SW480 (cell line): ENCODE measurements at places on chromosomes 4 and X.

- DNase-seq, result no peak
Observed at GRCh38 chrX:104502460-104502859, 63.5 kb upstream of the IL1RAPL2 start.

GRCh38 chr4:80229128-80229527 lies 31.8 kb downstream of the PRDM8 start:
- DNase-seq, result no peak

DNA sequence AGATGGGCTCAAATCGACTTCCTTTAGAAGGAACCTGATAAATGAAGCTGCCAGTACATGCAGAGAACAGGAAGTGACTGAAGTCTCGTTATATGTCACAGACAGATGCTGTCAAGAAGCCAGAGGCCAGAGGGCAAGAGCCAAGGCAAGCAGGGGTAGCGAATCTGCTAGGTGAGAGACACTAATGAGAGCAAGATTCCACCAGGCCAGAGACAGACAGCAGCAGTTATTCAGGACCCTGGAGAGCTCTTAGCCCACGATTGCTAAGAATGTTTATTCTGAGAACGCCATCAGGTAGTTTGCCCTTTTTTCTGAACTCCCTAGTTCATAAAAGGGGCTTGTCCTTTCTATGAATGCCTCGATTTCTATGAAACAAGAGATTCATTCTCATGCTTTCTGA lies 73.7 kb downstream of the BEND2 start:
- peak; percentile 6 for DNase-seq

DNA sequence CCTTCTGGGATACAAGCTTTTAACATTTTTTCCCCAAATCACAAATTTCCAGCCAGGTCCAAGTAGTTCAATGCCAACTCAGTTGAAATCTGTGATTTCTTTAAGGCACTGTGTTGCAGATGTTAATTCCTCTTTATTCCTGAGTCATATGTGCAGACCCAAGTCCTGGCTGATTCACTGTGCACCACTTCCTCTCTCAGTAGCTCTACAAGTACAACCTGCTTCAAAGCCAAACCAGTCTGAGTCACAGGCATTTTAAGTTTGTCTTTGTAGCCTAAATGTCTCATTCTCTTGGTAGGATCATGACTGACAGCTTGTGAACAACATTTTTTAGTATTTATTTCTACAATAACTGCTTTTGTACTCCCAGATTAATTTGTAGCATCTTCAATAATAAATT lies 165.6 kb upstream of the S100G start:
- peak; percentile 54 for DNase-seq

DNA sequence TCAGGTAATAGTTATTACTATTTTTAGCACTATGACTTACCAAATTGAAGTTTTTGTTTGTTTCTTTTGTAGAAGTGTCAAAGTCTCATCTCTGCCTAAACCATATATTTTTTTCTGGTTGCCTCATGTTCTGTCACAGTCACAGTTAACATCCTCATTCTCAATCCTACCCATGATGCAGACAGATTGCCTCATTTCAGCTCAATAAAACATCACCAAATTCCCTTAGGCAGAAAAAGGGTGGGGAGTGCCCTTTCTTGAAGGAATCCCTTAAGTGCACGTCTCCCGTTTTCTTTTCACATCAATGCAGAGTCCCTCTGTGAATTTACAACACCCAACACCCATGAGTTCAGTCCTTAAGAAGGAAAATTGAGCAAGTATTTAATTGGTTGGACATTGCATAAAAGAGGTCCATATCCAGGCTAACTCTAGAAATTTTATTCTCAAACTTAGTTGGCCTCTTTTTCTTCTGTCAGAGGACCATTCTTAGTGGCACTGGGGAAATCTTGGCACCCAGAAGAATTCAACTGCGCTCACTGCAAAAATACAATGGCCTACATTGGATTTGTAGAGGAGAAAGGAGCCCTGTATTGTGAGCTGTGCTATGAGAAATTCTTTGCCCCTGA lies 103.7 kb upstream of the BMPR1B start:
- DNase-seq, result no peak

DNA sequence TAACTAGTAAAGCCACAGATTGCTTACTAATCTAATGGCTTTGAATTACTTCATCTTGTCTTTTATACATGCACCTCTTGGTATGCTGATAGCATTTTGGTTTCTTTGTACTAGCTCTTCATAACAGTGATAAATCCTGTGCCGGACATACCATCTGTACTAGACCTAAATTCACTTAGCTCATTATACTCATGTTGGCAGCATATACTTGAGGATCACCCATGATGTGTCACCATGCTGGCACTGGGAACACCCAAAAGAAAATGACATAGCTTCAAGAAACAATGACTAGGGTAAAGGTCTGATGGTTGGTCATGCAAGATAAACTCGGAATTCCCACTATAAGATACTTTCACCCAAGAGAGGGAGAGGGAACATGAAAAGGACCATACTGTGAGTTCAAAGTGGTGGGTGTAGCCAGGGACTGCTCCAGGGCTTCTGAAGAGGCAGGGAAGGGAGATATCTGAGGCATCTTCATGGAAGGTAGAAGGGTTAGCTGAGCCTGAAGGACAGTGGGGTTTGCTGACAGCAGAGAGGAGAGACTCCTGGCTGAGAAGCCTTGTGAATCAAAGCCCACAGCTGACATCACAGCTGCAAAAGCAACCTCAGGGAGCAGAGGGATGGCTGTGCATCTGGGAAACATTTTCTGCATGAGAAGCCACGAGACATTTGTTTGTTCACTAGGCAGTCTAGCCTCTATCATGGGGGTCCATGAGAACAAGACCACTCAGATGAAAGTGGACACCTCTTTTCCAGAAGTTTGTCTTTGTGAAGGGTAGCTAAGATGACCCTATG lies 314.2 kb downstream of the RAB28 start:
- DNase-seq, result no peak

- DNase-seq, result no peak
Observed at GRCh38 chrX:13659063-13659462, 6.1 kb downstream of the TCEANC start.

DNA sequence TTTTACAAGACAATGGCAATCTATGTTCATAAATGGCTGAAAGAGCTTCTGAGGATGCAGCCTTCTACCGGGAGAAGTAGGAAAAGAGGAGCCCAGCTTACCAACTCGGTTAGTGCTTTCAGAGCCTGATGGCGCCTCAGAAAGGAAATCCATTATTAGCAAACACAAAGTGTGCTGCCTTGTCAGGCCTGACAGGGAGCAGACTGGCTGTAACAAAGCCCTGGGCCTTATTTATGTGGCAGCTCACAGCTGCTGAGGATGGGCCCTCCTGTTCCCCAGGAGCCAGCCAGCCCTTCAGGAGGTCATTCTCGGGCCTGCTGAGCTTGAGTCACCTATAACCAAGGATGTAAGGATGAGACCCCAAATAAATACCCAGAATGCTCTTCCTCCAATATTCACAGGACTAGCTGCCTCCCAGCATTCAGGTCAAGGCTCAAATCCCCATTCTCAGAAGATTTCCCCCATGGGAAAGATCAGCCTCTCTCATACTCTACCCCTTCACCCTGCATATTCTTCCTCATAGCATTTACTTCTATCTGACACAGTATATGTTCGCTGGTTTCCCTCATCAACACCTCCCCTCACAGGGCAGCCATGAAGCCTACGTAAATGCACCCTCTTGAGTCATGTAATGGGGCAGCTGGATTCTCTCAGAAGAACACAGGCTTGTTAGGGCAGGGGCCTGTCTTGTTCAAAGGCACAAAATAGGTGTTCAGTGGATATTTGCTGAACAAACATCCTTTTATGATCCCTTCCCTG lies 227.0 kb upstream of the RASGEF1B start:
- DNase-seq, result no peak

DNA sequence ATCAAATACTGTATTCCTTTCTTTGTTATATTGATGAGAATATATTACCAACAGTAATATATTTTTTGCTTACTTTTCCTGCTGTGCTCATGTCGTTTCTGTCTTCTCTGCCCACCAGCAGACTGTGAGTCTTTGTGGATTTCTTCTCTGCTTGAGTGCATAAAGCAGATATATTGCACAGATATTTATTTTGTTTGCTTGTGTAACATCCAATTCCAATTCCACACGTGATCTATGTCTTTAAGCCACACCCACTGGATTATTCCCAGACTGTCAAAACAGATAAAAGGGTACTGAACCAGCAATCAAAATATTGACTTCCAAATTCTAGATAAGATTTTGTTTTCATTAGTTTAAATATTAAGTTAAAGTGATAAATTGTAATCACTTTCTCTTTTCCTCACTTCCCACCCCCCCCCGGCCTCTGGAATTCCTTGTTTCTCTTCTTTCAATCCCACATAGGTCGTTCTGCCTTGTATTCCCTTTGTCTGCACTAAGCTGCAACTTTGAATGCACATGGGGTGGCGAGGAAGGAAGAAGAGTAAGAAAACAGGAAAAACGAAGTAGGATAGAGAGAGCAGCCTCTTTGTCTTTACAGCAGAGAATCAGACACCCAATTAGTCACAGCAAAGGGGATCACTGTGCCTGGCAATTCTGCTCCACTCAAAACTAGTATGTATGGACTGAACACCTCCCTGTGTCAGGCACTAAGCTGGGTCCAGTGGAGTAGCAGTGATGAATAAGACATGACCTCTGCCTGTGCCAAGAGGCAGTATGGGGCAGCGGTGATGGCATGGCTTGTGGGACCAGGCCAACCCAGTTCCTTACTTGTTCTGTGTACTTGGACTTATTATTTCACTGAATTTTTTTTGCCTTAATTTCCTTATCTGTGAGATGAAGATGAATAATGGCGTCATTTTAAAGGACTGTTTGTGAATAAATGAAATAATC lies at the start of gene ADH1B:
TSS of gene ADH1B (minus strand) at position 161 of the 951 bp plus-strand sequence. CDS start at position 91, 70 bp downstream.
- DNase-seq, result no peak

GRCh38 chr4:15336410-15337167 lies 91.2 kb upstream of the C1QTNF7 start:
- DNase-seq, result peak; percentile 7

DNA sequence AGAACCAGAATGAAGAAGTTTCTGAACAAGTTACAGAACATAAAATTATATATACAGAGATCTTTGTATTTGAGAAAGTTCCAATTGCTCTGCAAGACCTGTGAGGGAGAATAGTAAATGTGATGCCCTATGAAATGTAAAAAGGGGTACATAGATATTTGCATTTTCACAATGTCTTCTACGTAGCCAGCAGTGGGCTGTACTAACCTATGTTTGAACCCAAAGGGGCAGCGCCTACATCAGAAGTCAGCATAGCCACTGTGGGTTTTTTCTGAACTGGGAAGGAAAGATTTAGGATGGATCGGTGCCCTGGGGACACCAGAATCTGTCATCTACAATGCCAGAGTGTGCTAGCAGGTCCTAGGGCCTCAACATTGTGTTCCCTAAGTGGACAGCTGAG lies 69.5 kb upstream of the CT45A1 start:
- no peak for DNase-seq

GRCh38 chr4:182826391-182826790 lies 90.8 kb downstream of the DCTD start:
- DNase-seq, result no peak

DNA sequence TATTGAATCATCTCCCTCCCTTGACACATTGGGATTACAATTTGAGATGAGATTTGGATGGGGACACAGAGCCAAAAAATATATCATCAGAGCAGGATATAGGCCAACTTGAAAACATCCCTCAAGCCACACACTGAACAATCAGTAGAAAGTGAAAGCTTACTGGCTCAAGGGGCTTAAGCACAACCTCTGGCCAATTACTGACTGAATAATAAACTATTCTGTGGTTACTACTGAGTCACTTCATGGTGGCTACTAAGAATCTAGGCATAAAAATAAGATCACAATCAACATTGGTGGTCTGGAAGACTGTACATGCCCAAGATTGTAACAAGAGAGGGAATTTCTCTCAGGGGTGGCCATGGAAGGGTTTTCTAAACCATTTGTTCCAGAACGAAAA lies 27.4 kb upstream of the GPR174 start:
- no peak for DNase-seq

DNA sequence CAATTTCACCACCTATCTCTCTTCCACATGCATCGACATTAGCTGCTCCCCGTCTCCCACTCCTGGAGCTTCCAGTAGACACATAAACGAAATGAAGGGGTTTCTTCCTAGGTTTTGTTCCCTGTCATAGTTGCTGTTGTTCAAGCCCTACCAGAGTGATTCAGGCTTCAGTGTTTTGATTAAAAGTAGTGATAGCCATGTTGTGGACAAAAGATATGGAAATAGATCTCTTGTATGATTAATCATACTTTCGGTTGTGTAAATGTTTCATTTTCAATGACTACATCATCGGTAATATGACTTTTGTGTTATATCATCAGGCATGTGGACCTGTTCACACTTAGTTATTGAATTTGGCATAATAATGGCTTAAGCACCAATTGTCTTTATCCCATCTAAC lies 96.5 kb upstream of the KLF3 start:
- DNase-seq, result no peak

- DNase-seq, result no peak
Observed at GRCh38 chr4:80911458-80911857, 119.0 kb upstream of the BMP3 start.

- no peak for DNase-seq
Observed at GRCh38 chrX:47595716-47596251, 13.5 kb downstream of the TIMP1 start.

DNA sequence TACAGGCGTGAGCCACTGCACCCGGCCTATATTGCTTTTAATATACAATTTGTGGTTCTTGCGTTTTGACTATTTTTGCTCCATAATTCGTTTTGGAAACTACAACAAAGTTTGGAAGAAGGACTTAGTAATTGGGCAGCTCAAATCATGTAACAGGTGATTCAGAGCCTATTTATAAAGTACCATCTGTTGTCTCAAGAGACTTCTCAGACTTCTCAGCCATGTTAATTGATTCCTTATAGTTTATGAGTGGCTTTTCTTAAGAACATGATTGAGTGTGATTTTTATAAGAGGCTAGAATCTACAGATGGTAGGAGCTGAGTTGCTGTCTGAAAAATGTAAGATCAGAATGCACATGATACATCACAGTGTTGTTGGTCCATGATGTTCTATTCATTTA lies 240.2 kb downstream of the ADGRL3 start:
- DNase-seq, result no peak

GRCh38 chrX:71996826-71997225 lies 86.2 kb downstream of the NHSL2 start:
- no peak for DNase-seq

GRCh38 chr4:86957215-86957614 lies 22.4 kb downstream of the AFF1 start:
- no peak for DNase-seq

- DNase-seq, result no peak
Observed at GRCh38 chr4:180999217-180999616, 1244.0 kb upstream of the TENM3 start.

DNA sequence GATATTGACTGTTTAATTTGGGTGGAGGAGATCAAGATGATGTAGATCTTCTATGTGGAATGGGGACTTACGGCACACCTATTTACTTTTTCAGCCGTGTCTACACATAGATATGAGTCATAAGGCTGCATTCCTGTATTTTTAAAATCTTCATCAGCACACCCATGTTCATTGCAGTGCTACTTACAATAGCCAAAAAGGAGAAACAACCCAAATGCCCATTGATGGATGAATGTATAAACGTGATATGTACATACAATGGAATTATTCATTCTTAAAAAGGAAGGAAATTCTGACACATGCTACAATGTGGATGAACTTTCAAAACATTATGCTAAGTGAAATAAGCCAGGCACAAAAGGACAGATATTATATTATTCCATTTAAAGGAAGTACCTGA lies 98.6 kb downstream of the AASDH start:
- DNase-seq, result no peak

- no peak for DNase-seq
Observed at GRCh38 chrX:12954981-12955380, 19.9 kb upstream of the TMSB4X start.

GRCh38 chr4:139555705-139556070 lies 331 bp downstream of the SETD7 start:
- no peak for DNase-seq

GRCh38 chrX:85994228-85994627 lies 53.1 kb downstream of the CHM start:
- DNase-seq, result no peak
